ENCODE measurements at places on chromosomes 7 and 10.

DNA sequence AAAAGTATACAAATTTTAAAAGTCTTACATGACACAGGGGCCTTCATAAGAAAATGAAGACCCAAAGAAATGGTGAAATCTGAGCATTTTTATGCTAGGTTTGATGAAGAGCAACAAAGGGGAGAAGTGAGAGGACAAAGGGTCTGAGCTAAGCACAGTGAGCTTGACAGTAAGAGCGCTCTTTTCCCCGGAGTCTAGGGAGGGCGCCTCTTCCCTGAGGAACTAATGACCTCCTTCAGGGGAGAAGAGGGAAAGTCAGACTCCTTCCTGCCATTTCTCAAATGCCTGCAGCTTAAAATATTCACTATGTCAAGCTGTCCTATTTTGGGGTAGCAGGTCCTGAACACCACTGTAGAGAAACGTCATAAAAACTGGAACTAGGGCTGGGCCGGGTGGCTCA lies 18.1 kb upstream of the PAXIP1 start:
- no peak for DNase-seq

- DNase-seq = no peak
Observed at GRCh38 chr10:31457858-31458257, 138.8 kb downstream of the ZEB1 start.

DNA sequence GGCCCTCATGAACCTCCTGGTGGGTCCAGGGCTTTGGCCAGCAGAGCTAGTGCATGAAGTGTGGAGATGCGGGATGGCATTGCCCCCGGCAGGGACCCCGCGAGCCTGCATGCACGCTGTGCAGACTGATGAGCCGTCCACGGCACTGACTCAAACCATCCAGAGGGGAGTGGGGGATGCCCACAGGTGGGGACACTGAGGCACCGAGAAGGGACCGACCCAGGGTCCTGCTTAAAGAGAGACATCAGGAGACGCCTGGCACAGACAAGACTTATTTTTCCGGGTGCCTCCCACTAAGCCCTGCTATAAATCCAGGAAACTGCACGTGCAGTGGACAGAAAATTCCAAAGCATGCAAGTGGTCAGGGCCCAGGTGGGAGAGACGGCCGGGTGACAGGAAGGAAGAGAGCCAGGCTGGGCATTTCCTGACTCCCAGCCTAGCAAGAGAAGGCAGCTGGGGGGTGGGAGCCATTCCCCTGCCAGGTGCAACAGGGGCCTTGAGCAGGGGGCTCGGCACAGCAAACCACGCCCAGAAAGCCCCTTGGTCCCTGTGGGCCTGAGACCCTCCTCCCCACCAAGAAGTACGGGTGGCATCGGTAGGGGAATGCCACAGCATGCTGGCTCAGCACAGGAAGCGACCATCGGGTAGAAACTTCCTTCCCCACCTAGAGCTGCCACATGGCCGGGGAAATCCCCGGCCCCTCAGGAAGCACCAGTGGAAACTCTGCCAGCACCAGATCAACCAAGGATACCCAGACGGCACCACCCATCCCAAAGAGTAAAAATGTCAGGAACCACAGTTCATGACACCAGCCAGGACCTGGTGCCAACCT lies 91.5 kb downstream of the FOXL3 start:
- peak; percentile 15 for DNase-seq

DNA sequence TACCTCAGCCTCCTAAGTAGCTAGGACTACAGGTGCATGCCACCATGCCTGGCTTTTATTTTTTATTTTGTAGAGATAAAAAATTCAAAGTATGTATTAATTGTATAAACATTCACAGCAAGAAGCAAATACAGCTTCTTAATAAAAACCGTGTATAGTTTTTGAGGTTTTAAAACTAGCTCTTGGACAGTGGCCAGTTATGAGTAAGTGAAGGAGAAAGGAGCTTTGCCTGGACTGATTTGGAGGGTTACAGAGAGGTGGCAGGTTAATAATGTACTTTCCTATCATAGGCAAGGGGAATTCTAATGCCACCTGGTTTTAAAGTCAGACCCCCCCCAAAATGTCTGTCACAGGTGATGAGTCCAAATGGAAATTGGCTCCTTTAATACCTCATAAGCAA lies 43.4 kb downstream of the ZNRF2 start:
- DNase-seq = no peak

DNA sequence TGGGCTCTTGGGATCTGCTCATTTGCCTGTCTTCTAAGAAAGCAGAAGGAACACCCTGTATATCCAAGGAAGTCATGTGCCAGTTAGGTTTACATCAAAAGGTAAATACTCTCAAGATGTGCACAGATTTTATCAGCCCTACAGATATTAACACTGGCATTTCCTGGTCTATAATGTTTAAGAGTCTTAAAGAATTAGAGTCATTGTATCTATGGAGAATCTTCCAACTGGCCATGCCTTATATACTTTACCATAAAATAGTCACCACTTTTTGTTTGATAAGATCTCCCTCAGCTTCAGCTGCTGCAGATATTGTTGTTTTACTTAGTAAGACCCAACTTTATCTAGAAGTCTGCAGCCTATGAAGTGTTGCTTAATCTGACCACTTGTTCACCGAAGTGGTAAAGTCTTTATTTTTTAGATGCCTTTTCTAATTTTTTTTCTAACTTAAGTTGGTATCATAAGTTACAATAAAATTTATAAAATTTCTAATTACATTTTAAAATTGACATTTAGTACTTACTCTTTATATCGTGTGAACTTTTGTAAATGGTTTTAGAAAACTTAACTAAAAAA lies 58.5 kb downstream of the CPED1 start:
- DNase-seq = no peak

DNA sequence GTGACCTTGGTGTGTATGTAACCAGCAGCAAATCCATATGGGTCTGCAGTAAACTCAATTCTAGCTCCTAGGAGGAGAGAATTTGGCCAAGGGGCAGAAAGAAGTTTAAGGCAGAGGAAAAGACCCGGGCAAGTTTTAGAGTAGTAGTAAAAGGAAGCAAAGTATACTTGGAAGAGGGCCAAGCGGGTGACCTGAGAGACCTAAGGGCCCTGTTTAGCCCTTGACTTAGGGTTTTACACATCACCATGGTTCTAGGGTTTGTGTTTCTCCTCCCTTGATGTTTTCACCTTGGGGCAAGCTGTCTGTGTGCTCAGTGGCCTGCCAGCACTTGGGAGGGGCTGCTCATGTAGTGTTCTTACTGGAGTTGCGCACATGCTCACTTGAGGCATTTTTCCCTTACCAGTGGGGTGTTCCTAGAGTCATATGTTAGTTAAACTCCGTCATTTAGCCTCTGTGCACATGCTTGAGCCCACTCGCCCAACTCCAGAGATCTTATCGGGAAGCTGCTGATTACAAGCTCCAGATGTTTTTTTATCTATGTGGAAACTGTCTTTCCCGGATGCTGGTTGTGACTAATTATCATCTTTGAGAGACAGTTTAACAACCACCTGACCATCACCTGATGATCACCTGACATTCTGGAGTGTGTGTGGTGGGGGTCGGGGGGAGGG lies 137.6 kb upstream of the PRSS1 start:
- no peak for DNase-seq

DNA sequence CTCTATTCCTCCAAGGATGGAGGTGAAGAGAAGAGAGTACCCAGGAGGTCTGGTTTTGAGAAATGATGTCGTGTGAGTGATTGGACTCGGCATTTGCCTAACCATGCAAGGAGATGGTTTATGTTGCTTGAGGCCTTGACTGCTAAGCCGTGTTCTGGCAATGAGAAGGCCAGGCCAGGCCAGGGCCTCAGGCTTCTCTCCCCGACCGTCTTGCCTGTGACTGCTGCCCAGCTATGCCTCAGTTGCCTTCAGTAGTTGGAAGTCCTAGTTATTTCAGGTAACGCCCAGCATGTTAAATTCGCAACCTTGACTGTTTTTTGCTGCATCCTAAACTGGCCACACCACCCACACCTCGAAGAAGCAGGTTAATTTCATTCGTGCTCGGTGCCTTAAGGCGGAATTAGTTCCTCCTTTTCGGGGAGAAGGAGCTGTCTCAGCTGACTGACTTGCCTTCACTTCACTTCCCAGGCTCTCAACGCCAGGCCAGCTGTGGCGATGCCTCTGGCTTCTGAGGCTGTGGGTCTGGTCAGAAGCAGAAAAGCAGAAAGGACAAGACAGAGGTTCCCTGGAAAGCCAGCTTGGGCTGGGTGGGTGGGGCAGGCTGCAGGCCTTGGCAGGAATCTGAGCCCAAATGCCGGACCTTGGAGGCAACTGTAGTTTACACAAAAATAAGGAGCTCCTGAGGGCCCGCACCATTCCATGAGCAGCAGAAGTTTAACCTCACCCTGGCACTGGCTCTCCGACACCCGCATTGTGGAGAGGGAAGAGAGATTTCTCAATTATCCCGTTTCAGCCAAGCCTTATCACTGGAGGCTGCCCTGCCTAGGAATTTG lies 61.9 kb upstream of the SAMD8 start:
- DNase-seq = no peak

GRCh38 chr7:90520484-90520883 lies 51.0 kb downstream of the PTTG1IP2 start:
- no peak for DNase-seq

DNA sequence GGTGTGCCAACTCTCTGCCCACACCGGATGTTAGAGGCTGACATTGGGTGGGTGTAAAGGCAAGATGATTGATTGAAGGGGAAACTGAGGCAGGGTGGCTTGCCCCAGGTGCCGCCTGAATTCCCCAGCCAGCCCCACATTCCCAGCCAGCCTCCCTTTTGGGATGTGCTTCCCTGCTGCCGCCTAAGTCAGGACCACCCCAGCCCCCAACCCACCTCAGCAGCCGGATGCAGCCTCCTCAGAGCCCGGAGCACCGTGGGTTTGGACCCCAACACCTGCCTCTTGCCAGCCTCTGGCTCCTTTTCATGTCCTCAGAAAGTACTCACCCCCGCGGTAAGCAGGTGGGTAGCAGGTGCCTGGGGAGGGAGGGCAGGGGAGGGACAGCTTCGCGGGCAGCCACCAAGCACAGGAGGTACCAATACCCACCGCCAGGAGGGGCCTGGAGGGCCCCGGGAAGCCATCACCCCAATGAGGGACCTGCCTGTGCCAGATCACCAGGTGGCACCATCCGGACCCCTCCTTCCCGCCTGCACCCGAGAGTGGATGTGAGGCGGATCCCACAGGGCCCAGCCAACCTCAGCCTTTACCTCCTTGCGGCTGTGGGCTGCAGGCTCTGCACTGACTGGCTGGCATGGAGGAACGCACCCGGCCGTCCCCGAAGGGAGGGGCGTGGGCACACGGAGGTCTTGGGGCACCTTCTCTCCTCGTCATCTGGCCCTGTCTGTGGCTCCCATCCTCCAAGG lies 60.5 kb downstream of the PWWP2B start:
- no peak for DNase-seq

GRCh38 chr7:113307147-113307546 lies 188.8 kb upstream of the SMIM30 start:
- no peak for DNase-seq

- DNase-seq = no peak
Observed at GRCh38 chr10:30051220-30051619, 8.2 kb downstream of the JCAD start.

- DNase-seq = no peak
Observed at GRCh38 chr10:14608381-14609001, 166.2 kb downstream of the FAM107B start.

- DNase-seq = no peak
Observed at GRCh38 chr7:112080441-112080840, 125.8 kb downstream of the DOCK4 start.

DNA sequence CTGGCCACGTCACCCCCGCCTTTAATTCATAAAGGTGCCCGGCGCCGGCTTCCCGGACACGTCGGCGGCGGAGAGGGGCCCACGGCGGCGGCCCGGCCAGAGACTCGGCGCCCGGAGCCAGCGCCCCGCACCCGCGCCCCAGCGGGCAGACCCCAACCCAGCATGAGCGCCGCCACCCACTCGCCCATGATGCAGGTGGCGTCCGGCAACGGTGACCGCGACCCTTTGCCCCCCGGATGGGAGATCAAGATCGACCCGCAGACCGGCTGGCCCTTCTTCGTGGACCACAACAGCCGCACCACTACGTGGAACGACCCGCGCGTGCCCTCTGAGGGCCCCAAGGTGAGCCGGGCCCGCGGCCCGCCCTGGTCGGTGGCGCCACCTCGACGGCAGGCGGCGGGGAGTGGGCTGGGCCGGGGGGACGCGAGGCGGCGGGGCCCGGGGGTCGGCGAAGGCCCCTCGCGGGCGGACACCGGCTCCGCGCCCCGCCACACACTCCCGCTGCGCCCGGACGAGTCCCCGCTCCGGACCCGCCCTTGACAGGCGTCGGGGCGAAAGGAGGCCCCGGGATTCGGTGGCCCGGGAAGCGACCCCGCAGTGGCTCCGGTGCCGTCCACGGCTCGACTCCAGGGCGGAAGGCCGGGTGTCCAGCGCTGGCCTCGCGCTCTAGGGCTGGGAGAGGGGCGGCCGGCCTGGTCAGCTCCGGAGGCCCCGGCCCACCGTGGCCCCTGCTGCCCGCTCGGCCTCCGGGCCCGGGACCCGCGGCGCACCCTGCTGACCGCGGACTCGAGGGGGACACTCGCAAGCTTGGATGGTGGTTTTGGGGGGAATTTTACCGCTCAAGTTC lies 557 bp downstream of the BAG3 start:
- DNase-seq = peak; percentile 39

DNA sequence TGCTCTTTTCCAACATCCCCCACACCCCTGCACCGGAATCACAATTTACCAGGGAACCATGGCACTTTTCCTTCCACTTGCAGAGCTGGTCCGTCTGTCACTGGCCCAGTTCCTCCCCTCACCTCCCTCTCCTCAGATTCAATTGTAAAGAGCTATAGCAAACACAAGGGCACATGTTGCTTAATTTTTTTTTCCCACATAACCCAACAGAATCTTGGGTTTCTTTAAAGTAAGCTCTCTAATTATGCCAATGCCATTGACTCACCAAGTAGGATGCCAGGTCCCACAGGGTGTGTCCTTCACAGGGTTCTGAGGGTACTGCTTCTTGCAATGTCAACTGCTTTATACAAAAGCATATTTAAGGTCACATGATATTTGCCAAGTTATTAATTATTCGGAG lies 262.2 kb downstream of the AUTS2 start:
- DNase-seq = no peak

Data from colonic mucosa (tissue), 4 donors.